ENCODE measurements at places on chromosomes 5 and 9.

DNA sequence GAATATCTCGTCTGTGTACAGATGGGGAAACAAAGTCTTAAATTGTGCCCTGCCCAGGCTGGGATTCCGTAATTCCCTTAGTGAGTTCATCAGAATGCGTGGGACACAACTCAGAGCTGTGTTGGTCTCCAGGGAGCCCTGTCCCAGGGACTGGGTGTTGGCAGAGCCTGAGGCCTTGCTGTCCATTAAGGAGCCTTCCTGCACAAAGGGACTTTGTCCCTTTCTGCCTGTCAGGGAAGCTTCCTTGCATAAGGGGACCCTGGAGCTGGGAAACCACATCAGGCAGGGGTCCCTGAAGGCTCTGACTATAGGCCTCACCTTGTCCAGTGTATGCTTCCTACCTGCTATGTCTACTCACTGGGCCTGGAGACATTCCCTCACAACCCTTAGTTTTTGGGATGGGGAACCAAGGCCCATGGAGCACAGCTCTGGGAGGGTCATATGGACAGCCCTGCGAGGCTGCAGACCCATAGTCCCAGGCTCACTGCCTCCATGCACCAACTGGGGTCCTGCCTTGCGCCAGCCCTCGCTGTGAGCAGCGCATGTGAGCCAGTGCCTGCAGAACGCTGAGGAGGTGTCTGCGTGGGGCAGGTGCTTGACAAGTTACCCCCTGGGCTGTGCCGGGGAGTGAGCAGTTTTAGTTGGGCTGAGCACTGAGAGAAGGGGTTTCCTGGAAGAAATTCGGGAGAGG is 1.6 kb downstream of the CARD19 start:
- no peak for DNase-seq

DNA sequence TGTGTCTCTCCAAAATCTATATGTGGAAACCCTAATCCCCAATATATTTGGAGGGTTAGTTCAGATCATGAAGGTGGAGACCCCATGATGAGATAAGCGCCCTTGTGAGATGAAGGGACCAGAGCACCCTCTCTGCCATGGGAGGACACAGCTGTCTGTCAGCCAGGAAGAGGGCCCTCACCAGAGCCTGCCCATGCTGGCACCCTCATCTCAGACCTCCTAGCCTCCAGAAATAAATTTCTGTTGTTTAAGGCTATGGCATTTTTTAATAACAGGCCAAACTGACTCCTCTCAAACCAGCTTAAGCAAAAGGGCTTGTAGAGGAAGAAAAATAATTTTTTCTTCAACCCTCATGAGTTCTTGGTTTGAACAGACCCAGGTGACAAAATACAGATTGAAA is 79.2 kb upstream of the MAMDC2 start:
- no peak for DNase-seq

- DNase-seq: no peak
Observed at GRCh38 chr5:136036293-136036911, 7.6 kb downstream of the TGFBI start.

DNA sequence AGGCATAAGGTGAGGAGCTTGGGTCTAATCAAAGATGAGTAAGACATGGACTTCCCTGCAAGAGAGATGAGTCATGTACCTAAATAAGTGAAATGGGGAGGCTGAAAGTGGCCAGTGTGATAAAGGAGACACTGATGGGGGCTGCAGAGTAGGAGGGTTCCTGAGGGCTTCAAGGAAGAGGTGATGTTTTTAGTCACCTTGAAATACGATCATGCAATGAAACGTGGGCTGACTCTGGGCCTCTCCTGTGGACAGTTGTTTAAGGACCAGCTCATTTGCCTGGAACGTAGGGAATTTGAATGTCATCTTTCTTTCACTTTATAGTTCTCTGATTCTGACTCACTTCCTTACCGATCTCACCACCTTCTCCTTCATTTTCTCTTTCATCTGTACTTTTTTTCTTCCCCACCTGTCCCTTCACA is 49.6 kb upstream of the CPLX2 start:
- peak; percentile 70 for DNase-seq

DNA sequence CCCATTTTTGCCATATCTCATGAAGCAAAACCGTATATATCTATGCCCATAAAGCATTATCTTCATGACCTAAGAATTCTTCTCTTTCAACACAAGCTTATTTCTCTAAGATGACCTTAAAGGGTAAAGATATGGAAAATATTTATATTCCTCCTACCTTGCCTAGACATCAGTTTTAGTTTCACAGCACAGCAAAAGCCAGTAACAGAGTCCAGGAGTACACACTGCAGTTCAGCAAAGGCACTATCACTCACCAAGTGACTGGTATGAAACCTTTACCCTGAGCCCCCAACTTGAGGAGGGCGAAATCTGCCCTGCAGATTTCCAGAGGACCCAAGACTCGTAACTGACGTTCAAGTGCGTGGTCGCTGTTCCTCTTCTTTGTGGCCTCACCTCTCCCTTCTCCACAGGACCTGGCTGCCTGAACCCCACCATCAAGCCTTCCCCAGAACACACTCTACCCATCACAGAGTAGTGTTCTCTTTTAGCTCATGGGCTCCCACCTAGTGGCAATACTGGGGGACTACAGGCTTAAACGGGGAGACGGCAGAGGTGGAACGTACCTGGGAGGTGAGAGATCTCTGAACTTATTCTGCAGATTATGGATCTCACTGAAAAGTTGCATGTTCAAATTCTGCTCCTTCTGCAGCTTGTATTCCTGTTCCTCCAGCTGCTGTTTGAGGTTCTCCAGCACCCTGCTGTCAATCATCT is 141.0 kb downstream of the CDK5RAP2 start:
- peak; percentile 37 for DNase-seq

- DNase-seq: no peak
Observed at GRCh38 chr9:136645903-136646754, 16.6 kb upstream of the EGFL7 start.

GRCh38 chr5:10445352-10445751 is 3.7 kb downstream of the ROPN1L start:
- no peak for DNase-seq

DNA sequence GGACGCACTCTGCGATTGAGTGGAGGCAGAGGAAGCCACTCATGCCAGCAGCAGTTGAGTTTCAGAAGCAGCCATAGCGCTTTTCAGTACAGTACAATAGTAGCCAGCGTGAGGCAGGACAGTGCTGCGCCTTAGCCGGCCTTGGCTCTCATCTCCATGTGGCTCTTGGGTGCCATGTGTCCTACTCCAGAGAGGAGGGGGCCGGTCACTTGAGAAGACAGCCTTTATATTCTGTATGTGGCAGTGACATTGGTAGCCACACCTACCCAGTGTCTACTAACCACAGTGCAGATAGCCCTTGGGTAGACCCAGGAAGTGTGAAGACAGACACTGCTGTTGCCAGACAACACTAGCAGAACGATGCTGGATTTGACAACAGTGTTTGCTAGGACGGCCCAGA is 42.3 kb downstream of the FAM78A start:
- DNase-seq: no peak

- DNase-seq: no peak
Observed at GRCh38 chr9:102569436-102569835, 425.7 kb upstream of the CYLC2 start.

DNA sequence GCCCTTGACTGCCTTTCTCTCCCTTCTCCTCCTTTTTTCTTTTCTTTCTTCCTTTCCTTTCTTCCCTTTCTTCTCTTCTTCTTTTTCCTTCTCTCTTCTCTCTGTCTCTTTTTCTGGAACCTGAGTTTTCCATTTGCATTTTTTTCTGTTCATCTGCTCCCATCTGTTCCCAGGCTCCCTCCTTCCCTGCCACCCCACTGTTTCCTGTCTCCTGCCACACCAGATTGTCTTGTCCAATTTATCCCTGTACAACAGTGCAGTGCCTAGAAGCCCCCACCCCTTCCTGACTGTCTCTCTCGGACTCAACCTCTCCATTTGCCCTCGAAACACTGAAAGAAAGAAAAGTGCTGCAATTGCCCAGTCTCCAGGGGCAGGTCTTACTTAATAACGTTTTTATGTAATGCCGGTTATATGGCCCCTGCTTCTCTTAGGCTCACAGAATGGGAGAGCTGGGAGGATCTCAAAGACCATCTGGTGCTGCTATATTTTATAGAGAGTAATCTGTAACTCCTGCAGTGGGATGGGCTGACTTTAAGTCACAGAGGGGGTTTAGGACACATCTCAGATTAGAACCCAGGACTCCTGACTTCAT is 101.4 kb downstream of the RALGPS1 start:
- no peak for DNase-seq

GRCh38 chr5:65359981-65360380 is 121.7 kb downstream of the ADAMTS6 start:
- no peak for DNase-seq

DNA sequence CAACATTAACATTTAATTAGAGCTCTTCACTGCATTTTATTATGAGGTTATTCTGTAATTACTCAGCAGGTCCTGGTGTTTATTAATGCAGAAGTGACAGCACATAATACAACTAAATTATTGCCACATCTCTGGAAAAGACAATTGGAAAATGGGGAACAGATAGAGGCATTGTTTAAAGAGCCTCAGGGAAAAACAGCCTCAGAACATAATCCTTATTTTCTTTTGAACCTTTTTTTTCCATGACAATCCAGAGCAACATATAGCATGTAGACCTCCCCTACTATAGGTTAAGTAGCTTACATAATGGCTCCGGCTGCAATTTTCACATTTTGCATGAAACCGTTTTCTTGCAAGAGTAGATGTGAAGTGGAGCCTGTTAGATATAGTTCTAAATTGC is 87.2 kb downstream of the RMI1 start:
- no peak for DNase-seq

GRCh38 chr9:106745457-106745856 is 117.5 kb upstream of the ZNF462 start:
- no peak for DNase-seq

DNA sequence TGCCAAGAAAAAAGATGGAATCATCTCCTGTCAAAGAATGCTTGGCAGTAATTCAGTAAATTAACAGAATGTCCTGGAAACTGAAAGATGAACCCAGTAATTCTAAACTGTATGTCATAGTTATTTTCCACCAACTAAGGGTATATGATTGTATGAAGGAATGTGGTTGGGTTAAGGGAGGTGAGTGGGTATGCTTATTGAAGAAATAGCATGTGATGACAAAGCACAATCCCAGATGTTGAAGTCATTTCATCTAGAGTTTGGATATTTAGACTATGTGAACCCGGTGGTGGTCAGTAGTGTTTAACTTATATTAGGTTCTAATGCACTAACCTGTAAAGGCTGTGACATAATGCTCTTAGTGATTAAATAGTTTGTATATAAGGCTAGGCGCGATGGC is 87.3 kb downstream of the CDKN2A start:
- no peak for DNase-seq

DNA sequence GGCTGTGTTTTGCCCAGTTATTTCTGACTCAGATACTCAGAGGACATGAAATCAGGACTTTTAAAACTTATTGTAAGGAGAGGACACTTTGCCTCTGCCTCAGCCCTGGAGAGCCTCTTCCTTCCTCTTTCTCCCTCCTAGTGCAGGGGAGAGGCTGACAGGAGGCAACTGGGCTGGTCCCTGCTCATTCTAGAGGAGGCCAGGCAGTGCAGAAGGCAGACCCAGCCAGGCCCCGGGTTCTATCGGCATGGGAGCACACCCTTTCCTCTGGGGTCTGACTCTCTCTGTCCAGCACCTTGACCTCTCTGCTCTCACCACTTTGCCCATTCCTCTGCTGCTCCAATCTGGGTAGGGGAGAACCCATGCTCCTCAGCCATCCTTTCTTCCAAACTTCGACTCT is 16.0 kb upstream of the SMIM32 start:
- DNase-seq: no peak

- DNase-seq: peak; percentile 35
Observed at GRCh38 chr9:2559192-2560152, 62.1 kb upstream of the VLDLR start.

GRCh38 chr9:582775-583174 is 258.7 kb upstream of the DMRT1 start:
- DNase-seq: no peak

GRCh38 chr9:92713528-92713927 is 43.6 kb upstream of the IPPK start:
- no peak for DNase-seq

- DNase-seq: no peak
Observed at GRCh38 chr5:36720688-36721087, 114.3 kb downstream of the SLC1A3 start.

- DNase-seq: no peak
Observed at GRCh38 chr9:103362986-103363385, 367.9 kb downstream of the CYLC2 start.

- DNase-seq: no peak
Observed at GRCh38 chr5:55993013-55993412, 1.8 kb downstream of the IL6ST start.

- no peak for DNase-seq
Observed at GRCh38 chr9:120263836-120264235, 316.1 kb downstream of the CDK5RAP2 start.

DNA sequence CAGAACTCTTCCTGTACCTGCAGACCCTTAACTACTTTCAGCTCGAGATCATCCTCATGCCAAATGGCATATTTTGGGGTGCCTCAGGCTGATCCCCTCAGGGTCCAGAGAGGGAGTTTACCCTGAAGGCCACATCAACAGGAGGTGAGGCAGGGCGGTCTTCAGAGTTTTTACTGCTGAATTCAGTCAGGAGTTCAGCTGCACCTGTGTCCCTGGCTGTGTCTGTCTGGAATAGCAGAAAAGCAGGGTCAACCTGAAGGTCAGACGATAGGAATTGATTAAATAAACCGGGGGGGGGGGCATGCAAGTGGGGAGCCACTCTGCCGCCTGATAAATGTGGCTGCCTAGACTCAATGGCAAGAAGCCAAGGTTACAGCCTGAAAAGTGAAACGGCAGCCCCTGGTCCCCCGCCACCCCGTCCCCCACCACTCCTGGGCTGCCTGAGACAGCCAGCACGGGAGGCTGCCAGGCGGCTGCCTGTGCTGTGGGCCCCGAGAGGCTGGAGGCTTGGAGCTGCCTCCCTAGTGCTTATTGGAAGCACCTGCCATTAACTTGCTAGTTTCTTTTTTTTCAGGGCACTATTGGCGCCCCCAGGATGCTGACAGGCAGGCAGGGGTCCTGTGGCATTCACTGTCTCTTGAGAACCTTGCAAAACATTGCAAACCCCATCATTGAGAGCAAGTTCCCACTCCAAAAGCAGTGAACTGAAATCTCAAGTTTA is 182.7 kb upstream of the PPP1R26 start:
- no peak for DNase-seq
